ENCODE measurements at places on chromosomes 6 and 20. TPM values are rescaled to one million over a fixed set of nuclear protein-coding genes. Genes with fewer than 3 reads are reported as not detected.

The SFTA2 gene
- not detected for total RNA-seq

The SPATA25 gene
- total RNA-seq = 1.7 TPM

GRCh38 chr6:44538807-44539201 lies 151.3 kb downstream of the CDC5L start:
- DNase-seq = peak; percentile 89
- H3K36me3 ChIP-seq = no peaks in the 10 kb centered on the region
- H3K4me1 ChIP-seq = no peaks in the 10 kb centered on the region

GRCh38 chr6:12241493-12242175 lies 48.5 kb upstream of the EDN1 start:
- no peaks in the 10 kb centered on the region for H3K4me1 ChIP-seq
- no peak overlapping the region for H3K27ac ChIP-seq
- no peaks in the 10 kb centered on the region for H3K36me3 ChIP-seq

- no peak overlapping the region for H3K27ac ChIP-seq
- H3K27me3 ChIP-seq = no peaks in the 10 kb centered on the region
- no peaks in the 10 kb centered on the region for H3K36me3 ChIP-seq
- no peak for DNase-seq
- peaks cover 11% of the 10 kb centered on the region for H3K4me1 ChIP-seq
Measured at GRCh38 chr6:19662911-19663310, 174.3 kb upstream of the ID4 start.

GRCh38 chr20:4202441-4202840 lies 187.1 kb upstream of the RNF24 start:
- H3K4me1 ChIP-seq = no peaks in the 10 kb centered on the region
- no peak for DNase-seq
- H3K27me3 ChIP-seq = peaks cover 6% of the 10 kb centered on the region
- no peak overlapping the region for H3K27ac ChIP-seq
- no peak overlapping the region for H3K4me3 ChIP-seq

Data from esophagus muscularis mucosa (tissue), 4 donors.